ENCODE measurements at places on chromosomes 2 and 18.
A peak's percentile ranks its signal among the peaks of the same experiment; 100 is the strongest.

- no peak for DNase-seq
Observed at GRCh38 chr18:27627927-27628326, 442.8 kb upstream of the CHST9 start.

DNA sequence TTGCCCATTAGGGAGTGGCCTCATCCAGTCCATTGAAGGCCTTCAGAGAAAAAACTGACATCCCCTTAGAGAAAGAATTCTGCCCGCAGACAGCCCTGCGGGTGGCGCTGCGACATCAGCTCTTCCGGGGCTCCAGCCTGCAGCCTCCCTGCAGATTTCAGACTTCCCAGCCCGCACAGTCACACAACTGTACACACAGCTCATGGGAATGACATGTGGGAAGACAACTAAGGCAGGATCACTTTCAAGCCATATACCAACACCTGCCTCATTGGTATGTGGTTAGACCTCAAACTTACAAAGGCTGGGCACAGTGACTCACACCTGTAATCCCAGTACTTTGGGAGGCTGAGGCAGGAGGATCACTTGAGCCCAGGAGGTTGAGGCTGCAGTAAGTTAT is 24.8 kb upstream of the TUBB6 start:
- DNase-seq, result peak; percentile 54

DNA sequence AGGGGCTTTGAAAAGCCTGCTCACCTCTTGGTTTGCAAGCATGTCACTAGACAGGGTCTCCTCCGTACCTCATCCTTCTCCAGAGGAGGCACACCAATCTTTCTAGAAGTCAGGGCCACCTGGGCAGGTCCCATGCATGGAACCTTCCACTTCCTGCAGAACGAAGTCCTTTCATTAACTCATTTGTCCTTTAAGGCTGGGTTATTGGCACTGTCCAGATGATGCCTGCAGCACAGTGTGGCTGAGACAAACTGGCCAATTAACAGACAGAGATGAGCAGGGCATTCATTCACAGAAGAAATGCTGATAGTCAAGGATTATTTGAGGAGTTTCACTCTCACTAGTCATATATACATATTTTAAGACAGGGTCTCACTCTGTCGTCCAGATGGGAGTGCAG is 245.3 kb downstream of the TFCP2L1 start:
- DNase-seq, result no peak

- peak; percentile 98 for DNase-seq
Observed at GRCh38 chr2:118059919-118060478, 28.3 kb upstream of the INSIG2 start.

GRCh38 chr18:22200611-22201225 is 31.3 kb downstream of the GATA6 start:
- DNase-seq, result no peak

GRCh38 chr2:207115715-207116364 is 49.9 kb downstream of the KLF7 start:
- peak; percentile 65 for DNase-seq

GRCh38 chr2:80014637-80015036 is 289.9 kb downstream of the LRRTM1 start:
- peak; percentile 32 for DNase-seq

Data from fibroblast of mammary gland (primary cell).